ENCODE measurements at places on chromosomes 2 and 18.

GRCh38 chr2:19675003-19675629 lies 226.7 kb downstream of the TTC32 start:
- DNase-seq = no peak

DNA sequence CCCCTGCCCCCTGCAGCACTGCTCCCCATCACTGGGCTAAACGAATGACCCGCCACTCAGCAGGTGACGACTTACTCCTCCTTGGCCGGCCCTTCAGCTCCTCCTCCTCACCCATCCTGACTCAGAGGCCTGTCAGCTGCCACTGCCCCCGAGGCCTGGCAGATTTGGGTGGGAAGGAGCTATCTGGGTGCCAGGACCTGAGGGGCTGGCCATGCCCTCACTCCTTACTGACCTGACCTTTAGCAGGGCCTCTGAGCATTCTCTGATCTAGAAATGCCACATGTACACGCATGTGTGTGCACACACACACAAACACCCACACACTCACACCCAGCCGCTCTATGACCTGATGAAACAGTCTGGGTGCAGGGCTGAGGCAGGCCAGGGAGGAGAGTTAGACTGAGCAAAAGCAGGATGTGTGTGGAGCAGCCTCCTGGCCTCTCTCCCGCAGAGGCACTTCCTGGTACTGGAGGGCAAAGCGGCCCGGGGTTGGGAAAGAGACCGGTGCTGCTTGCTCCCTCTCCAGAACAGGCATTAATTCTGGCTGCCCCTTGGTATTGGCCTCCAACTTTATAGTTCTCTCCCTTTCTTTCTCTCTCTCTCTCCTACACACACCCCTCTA lies 68.0 kb downstream of the ZFP36L2 start:
- DNase-seq = peak; percentile 36

GRCh38 chr2:237405006-237405559 lies 8.9 kb downstream of the COL6A3 start:
- no peak for DNase-seq

DNA sequence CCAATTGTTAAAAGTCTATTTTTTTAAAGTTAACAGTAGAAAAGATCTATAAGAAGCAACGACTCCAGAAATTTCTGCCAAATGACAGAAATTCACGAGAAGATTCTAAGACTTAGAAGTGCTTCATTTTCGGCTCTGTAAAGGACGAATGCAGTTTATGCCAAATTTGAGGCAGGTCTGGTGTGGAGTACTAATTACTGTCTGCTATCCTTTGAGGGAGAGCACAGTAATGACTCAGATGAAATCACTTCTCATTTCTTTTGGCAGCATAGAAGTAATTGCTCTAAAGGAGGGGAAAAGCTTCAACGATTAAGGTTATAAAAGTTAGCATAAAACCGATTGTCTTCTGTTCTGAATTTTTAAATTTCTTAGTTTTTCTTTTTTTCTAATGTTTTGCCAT lies 11.4 kb downstream of the G6PC2 start:
- no peak for DNase-seq

- DNase-seq = no peak
Observed at GRCh38 chr2:100281521-100282438, 40.5 kb downstream of the LONRF2 start.

- no peak for DNase-seq
Observed at GRCh38 chr2:12949406-12949805, 232.7 kb downstream of the TRIB2 start.

- DNase-seq = no peak
Observed at GRCh38 chr2:144522897-144523595, 3.1 kb upstream of the ZEB2 start.

- DNase-seq = no peak
Observed at GRCh38 chr2:136255648-136256461, 137.9 kb upstream of the CXCR4 start.
